Small intestine (tissue), 16 donors: ENCODE measurements at places on chromosomes 12 and 14.

DNA sequence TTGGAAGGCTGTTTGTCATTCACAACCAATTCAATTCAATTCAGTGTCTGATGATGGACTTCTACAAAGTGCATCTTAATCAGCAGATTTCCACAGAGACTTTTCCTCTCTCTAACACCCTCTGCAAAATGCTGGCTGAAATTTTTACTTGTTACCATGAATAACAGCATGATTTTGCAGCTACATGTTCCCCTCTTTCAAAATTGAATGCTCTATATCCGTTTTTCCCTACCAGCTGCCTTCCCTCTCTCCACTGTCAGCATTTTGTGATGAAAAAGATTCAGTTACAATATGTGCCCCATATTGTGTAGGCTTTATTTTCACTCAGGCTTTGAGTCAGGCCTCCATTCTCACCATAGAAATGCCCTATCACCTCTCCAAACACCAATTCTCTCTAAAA, 334.6 kb downstream of the SYT1 start:
- DNase-seq: no peak

DNA sequence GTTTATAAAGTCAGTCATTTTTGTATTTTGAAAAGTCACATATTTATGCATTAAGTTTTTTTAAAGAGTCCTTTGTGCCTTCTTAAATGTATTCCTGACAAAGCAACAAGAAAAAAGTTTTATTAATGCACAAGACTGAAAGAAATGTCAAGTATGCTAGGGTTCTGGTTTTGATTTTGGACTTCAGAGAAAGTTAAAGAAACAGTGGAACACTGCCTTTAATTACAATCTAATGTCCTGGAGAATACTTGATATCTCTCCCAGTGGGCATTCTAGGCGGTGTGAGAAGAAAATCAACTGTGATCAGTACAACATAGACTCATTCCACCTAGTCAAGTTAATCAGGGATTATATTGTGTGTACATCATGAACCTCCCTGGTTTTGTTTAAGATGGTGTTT, 49.9 kb downstream of the PRICKLE1 start:
- no peak for DNase-seq

DNA sequence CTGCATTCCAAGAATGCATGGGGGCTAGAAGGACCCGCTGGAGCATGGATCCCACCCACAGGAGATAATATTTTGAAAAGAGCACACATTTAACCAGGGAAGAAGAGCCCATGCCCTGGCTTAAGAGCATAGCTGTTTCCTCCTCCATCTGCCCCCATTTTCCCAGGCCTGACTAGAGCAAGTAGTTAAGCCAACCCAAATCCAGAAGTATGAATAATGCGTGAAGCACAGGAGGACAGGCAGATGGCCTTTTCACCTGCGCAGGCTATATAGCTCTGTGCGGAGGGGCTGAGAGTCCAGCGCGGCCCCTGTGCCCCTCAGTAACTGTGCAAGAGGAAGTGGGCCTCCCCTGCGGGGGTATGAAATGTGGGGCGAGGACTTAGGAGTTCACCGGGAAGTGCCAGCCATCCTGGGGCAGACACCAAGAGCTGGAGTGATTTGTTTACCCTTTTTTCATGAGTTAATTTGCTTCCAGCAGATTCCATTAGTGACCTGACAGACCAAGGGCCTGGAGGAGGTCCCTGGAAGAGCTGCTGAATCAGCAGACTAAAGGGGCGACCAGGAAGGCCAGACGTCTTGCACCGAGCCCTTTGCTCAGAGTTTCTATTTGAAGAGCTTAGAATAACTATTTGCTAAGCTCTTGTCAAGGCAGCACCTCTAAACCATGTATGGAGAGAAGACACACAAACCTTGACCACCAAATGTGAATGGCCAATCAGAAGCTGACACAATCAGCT, 37.2 kb downstream of the DPF3 start:
- peak; percentile 38 for DNase-seq

DNA sequence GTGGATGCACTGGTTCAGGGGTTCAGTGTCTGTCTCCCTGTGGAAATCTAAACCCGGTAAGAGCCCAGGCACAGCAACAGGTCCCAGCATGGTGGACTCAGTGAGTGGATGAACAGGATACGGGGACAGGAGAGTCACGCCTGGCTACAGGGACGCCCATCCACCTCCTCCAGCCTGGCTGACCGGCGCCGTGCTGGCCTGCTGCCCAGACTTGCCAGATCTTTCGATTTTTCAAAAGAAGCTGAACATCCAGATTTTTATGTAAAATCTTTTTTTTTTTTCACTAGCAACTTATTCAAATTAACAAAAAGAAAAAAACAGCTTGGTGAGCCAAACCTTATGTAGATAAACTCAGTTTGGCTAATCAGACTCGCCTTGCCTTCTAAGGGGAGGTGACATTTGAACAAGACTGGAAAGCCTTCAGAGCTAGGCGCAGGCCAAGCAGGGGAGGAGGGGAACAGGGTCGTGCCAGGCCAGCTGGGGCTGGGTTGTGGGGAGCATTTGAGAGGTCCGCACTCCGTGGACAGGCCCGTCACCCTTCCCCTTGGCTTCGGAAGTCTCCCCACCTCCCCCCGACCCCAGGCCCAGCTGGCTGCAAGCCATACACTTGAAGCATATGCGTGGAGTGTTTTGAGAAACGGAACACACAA, 87.8 kb upstream of the NCOR2 start:
- no peak for DNase-seq

- peak; percentile 83 for DNase-seq
These were observed 424.0 kb downstream of the RAD51B start for GRCh38 chr14:68243450-68244010.

- DNase-seq: no peak
These were observed 359.0 kb downstream of the NAV3 start for GRCh38 chr12:78189656-78190055.

GRCh38 chr12:116838365-116838764, 42.9 kb downstream of the HRK start:
- no peak for DNase-seq
